Cardiac fibroblast (primary cell): ENCODE measurements at places on chromosomes 16 and 17.
A peak's percentile ranks its signal among the peaks of the same experiment; 100 is the strongest.

GRCh38 chr16:54891346-54891745, 39.3 kb upstream of the IRX5 start:
- no peak for DNase-seq

DNA sequence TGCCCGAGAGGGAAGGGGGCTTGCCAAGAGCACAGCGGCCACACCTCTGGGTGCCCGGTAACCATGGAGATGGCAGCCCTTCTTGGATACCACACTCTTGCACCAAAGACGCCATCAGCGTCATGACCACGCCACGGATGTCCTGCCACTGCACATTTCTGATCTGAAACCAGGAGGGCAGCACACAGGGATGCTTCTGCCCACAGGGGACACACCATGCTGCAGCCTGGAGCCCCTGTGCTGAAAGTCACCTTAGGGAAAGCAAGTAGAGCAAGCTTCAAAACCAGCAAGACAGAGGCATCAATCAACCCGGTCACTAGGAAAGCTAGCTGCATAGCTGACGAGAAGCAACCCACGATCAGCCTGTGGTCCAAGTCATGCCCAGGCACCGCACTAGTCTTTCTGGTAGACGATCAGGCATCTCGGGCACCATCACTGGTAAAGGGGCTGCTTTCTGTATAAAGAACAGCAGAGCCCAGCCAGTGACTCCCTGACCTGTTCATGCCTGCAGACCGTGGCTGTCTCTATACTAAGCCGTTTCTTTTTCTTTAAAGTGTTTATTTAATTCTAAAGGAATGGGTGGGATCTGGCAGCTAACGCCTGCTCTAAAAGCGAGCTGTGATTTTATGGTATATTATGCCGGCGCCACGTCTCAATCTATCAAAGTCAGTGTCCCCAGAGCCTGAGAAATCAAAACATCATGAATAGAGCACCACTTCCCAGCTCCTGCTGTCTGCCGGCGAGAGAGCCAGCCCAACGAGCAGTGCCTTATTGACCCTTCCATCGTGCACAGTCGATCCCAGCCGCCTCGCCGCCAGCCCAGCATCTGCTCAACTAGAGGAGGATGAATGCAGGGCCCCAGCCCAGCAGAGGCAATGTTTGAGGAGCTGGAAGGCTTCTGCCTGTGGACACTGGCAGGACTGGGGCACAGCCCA, 244.7 kb downstream of the RBFOX3 start:
- DNase-seq = no peak

- peak; percentile 55 for DNase-seq
Observed at GRCh38 chr17:77451245-77451893, 310.6 kb downstream of the SEC14L1 start.

GRCh38 chr16:19436540-19436939, 18.9 kb downstream of the TMC5 start:
- no peak for DNase-seq

- DNase-seq = no peak
Observed at GRCh38 chr17:17547210-17547764, 44.2 kb downstream of the PEMT start.

DNA sequence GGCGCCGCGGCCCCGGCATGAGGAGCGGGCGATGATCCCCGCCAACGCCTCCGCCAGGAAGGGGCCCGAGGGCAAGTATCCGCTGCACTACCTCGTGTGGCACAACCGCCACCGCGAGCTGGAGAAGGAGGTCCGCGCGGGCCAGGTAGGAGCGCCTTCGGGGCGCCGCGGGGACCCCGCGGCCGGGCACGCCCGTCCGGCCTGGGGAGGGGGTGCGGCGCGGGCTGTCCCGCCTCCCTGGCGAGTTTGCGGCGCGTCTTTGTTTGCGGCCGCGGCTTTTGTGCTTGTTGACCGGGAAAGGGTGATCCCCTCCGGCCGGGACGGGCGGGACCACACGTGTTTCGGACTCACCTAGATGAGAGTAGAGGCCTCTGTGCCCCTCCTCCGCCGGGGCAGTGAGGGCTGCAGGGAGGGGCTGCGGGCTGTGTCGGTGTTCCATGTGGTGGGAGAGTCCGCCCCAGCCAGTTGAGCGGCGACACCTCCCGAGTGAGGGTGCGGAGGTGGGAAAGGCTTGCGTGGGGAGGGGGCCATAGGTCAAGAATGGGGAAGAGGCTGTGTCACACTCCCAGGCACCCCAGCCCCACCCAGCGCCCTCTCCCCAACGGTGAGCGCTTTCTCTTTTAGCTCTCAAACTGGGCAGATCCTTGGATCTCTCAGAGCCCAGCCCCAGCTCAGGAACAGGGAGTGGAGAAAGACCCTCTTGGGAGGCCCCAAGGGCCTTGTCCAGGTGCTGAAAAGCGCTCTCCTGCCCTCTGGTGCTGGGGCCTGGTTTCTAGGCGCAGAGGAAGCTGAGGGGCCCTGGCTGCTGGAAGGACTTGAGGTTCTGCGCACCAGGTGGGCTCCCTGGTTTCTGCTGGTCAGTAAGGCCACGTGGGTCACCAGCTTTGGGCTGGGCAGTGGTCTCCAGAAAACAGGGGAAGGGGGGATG, 923 bp downstream of the ANKRD13B start:
- DNase-seq = no peak

- no peak for DNase-seq
Observed at GRCh38 chr16:17431012-17431411, 39.7 kb downstream of the XYLT1 start.

GRCh38 chr17:77124192-77124889, 16.4 kb upstream of the SEC14L1 start:
- peak; percentile 92 for DNase-seq

- DNase-seq = peak; percentile 27
Observed at GRCh38 chr17:30345527-30346075, 11.7 kb upstream of the TMIGD1 start.

DNA sequence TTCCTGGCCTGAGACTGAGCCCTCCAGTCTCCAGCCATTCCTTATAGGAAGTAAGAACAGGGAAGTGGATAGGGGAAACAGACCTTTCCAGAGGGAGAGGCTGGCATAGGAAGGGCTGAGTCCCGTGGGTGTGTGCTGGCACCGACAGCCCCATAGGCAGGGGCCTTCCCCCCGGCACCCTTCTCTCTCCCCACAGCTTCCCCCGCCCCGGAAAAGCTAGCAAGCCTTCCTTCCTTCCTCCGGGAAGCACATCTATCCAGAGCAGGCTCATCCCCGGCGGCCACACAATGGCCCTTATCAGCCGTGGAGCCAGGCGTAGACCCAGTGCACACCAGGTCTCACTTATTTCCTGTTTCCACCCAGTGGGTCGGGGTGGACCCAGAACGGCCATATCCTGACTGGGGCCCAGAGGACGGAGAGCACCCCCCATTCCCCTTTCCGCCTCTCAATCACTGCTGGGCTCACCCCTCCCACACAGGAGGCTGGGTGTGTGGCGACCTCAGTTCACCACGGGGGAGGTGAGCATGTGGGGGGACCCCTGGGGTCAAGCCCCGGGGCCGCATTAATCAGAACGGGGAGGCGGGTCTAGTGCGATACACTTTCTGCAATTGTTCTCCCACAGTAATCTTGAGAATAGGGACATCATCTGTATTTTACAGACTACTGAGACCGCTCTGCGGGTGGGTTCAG, 950 bp upstream of the MYO1C start:
- peak; percentile 22 for DNase-seq

DNA sequence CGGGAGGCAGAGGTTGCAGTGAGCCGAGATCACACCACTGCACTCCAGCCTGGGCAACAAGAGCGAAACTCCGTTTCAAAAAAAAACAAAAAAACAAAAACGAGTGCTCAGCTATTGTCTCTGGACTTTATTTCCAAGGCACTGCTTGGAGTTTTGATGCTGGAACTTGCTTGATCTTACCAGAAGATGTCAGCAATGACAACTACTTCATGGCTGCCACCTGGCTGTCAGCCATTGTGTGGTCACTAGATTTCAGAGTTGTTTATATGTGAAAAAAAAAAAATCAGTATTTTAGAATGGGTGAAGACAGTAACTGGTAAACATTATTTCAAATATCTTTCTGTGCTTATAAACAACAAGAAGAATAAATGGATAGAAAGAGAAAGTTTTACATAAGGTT, 26.3 kb upstream of the OR4D1 start:
- DNase-seq = peak; percentile 44

- DNase-seq = no peak
Observed at GRCh38 chr17:28948873-28949184, 2.5 kb downstream of the PHF12 start.

- DNase-seq = no peak
Observed at GRCh38 chr17:61568219-61569072, 22.6 kb downstream of the NACA2 start.

GRCh38 chr17:51869387-51869786, 289.1 kb downstream of the CA10 start:
- peak; percentile 0 for DNase-seq

GRCh38 chr17:8862213-8863056, 5.0 kb downstream of the PIK3R6 start:
- DNase-seq = no peak

- DNase-seq = no peak
Observed at GRCh38 chr17:32876417-32877163, at the start of gene MYO1D. Gene MYO1D (minus strand): TSS chr17:32877124. CDS start chr17:32876872, 252 bp downstream.

- DNase-seq = no peak
Observed at GRCh38 chr16:354971-355461, 2.5 kb upstream of the AXIN1 start.

GRCh38 chr16:25838724-25839186, 147.0 kb downstream of the HS3ST4 start:
- DNase-seq = peak; percentile 62

- peak; percentile 86 for DNase-seq
Observed at GRCh38 chr17:43389046-43389947, 9.5 kb upstream of the ARL4D start.

GRCh38 chr17:65163990-65164495, 26.9 kb downstream of the RGS9 start:
- peak; percentile 50 for DNase-seq

DNA sequence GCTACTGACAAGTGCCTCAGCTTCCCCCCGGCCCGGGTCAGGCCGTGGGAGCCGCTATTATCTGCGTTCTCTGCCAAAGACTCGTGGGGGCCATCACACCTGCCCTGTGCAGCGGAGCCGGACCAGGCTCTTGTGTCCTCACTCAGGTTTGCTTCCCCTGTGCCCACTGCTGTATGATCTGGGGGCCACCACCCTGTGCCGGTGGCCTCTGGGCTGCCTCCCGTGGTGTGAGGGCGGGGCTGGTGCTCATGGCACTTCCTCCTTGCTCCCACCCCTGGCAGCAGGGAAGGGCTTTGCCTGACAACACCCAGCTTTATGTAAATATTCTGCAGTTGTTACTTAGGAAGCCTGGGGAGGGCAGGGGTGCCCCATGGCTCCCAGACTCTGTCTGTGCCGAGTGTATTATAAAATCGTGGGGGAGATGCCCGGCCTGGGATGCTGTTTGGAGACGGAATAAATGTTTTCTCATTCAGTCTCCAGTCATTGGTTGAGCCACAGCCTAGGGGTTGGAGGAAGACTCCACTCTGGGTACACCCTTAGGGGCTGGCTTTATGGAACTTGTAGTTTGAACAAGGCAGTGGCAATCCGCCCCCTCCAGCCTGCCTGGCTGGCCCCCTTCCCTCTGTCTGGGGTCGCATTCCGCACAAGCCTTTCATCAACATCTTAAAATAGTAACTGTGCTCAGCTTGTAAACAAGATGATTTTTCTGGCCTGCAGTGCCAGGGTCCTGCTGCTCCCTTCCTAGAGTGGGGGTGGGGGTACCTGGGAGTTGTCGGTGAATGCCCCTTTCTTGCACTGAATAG, 4.1 kb downstream of the SYNGR2 start:
- no peak for DNase-seq

GRCh38 chr17:2982854-2983253, 80.6 kb downstream of the OR1D5 start:
- peak; percentile 94 for DNase-seq

DNA sequence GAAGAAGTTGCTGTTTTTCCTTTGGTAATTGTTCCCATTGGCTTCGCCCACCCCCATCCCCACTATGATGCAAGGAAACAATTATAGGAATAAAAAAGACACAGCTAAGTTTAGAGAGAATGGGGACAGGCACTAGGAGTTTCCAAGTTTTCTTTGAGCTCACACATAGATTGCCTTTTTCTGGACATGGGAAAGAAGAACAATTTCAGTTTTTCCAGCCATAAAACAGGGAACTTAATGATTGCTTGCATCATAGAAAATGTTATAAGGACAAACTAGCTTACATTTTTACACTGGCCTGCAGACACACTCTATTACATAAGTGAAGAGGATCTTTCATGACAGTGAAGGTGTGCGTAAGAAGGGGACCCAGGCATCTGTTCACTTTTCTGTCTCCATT, 142.3 kb upstream of the ZFHX3 start:
- DNase-seq = no peak

DNA sequence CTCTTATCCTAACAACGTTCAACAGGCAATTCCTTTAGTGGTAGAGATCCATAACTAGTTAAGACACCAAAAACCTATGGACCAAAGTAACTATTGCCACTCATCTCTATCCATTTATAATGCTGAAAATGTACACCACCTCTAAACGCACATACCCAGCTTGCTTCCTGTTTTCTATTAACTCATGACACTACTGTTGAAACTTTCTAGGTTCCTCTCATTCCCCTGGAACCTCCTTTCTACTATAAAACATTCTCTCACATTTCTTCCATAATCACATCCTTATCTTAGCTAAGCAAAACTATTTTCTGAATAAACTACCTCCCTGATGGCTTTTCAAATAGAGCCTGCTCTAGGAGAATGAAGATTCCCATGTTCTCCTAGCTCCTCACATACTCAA, 42.9 kb upstream of the KSR1 start:
- DNase-seq = no peak

GRCh38 chr16:70457446-70458166, 3.2 kb downstream of the FCSK start:
- no peak for DNase-seq

- DNase-seq = no peak
Observed at GRCh38 chr17:5118219-5118618, 2.4 kb downstream of the USP6 start.

GRCh38 chr16:50708373-50709060, 15.1 kb downstream of the NOD2 start:
- DNase-seq = no peak

- peak; percentile 46 for DNase-seq
Observed at GRCh38 chr17:13792314-13792713, 190.6 kb upstream of the HS3ST3A1 start.

GRCh38 chr17:42132941-42133340, 10.3 kb downstream of the HSPB9 start:
- peak; percentile 70 for DNase-seq

DNA sequence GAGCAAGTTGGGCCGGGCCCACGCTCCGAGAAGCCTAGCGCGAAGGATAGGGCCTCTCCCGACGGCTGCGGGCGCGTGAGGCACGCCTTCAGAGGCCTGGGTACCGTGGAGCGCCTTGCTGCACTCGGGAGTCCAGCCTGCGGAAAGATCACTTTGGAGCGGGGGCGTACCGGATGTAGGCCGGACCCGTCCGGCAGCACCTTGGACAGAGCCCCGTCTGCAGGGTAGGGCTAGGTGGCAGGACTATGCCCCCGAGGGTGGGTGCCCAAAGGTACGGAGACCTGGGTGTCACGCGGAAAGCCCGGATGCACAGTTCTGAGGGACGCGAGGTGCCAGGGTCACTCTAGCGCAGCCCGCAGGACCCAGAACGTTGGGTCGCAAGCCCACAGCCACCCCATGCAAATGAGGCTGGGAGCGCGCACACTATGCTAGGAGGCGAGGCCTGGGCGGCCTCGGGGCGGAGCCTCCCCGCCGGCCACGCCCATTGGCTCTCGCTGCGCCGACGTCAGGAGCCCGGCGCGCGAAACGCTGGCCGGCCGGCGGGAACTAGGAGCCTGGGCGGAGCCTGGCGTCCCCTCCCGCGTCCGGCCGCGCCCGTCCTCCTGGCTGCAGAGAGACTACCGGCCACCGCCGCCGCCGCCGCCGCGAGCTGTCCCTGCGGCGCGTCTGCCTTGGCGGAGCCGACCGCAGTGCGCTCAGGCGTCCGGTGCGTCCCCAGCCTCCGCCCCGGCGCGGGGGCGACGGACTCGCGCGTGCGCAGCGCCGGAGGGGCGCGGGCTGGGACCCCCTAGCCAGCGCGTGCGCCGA, at the start of gene PAQR4:
PAQR4 (plus strand) TSS at position 611 of the 807 bp plus-strand sequence. CDS start 327 bp downstream, outside the sequence.
- peak; percentile 89 for DNase-seq
